Activated CD4-positive, alpha-beta T cell treated with anti-CD3 and anti-CD28 coated beads, Interleukin-2, amount 10 ng/mL, durations not matched to agents 7 days and 5 days (primary cell): ENCODE measurements at places on chromosomes 1 and 21.

DNA sequence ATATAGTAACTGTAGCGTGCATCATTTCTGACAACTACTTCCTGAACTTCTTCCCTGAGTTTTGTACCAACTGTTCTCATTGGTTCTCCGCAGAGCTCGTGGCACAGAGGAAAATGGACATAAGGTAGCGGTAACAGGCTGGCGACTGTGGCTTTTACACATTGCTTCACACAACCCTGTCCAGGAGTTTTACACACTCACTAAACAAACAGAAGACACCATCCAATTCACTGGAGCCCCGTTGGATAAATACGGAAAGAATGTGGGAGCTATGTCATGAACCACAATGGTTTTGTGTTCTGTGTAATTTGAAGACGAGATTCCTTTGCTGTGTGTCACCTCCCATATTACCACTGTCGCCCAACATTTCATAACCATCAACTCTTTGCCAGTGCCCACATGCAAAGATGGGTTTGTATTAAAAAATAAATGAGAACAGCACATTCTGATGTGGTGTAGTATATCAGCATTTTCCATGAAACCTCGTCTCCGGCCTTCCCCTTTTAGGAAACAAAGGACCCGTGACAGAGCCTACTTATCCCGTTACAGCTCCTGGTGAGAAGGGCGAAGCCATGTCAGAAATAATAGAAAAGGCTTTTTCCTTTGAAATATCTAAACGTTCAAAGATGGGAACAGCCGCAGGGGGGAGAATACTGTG lies 47.4 kb upstream of the ENAH start:
- H3K4me1 ChIP-seq: no peaks in the 10 kb centered on the region
- no peaks in the 10 kb centered on the region for H3K36me3 ChIP-seq
- DNase-seq: no peak

GRCh38 chr1:221234791-221235190 lies 355.5 kb downstream of the HLX start:
- no peak overlapping the region for H3K27ac ChIP-seq
- H3K27me3 ChIP-seq: no peaks in the 10 kb centered on the region
- H3K4me3 ChIP-seq: no peak overlapping the region

DNA sequence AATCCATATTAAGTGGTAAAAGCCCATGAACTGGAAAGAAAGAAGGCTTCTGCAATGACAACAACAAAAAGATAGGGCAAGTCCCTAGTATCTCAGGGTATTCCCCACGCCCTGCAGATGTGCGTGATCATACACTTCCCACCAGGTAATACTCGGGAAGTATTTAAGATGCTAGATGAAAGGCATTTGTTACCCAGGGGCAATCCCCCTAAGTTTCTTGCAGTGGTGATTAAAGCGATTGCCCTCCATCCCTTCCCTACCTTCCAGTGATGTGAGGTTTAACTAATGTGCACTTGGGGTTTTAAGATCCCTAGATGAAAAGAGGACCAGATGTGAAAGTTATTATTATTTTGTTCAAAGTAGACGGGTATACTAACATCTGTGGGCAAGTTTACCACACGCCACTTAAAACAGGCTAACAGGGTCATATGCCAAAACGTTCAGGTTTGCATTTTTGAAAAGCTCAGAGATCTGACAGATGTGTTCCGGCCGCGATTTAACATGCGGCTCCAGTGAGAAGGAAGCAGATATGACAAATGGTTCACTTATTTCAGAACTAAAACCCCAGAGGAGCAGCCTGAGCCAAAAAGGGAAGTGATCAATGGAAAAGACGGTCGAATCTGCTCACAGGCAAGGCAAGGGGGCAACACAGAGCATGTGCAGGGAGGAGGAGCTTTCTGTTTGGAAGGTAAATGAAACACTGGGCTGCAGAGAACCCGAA lies 17.4 kb downstream of the TIAM1 start:
- peak overlapping the region; percentile 87 for H3K27ac ChIP-seq
- peak; percentile 65 for DNase-seq
- peaks cover 28% of the 10 kb centered on the region for H3K36me3 ChIP-seq
- peaks cover 28% of the 10 kb centered on the region for H3K4me1 ChIP-seq
- H3K27me3 ChIP-seq: no peaks in the 10 kb centered on the region

DNA sequence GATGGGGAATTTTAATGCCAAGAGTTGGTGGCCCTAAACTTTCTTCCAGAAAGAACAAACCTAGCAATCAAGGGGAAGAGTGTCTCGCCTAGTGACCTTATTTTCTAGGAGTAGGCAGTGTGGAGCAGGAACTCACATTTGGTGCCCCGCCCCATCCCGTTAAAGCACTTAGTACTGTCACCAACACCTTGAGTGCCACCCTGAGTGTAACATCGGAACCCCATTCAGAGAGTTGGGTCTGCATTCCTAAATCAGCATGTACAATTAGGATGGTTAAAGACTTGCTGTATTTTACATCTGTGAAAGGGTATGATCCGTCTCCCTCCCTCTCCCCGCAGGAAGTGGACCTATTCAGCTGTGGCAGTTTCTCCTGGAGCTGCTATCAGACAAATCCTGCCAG lies 15.5 kb downstream of the ETS2 start:
- H3K27ac ChIP-seq: no peak overlapping the region
- no peaks in the 10 kb centered on the region for H3K27me3 ChIP-seq
- no peak for DNase-seq
- peaks cover 78% of the 10 kb centered on the region for H3K36me3 ChIP-seq
- peaks cover 2% of the 10 kb centered on the region for H3K4me1 ChIP-seq

GRCh38 chr1:66580081-66580480 lies 46.1 kb downstream of the SGIP1 start:
- no peak for DNase-seq
- no peak overlapping the region for H3K4me3 ChIP-seq
- H3K36me3 ChIP-seq: no peaks in the 10 kb centered on the region
- H3K27ac ChIP-seq: no peak overlapping the region
- no peaks in the 10 kb centered on the region for H3K4me1 ChIP-seq
- H3K27me3 ChIP-seq: peaks cover 21% of the 10 kb centered on the region

GRCh38 chr1:182460550-182460951 lies 10.6 kb downstream of the RGSL1 start:
- no peak for DNase-seq
- no peaks in the 10 kb centered on the region for H3K4me1 ChIP-seq
- no peak overlapping the region for H3K4me3 ChIP-seq
- peaks cover 33% of the 10 kb centered on the region for H3K27me3 ChIP-seq
- H3K36me3 ChIP-seq: no peaks in the 10 kb centered on the region

- no peak for DNase-seq
- no peak overlapping the region for H3K27ac ChIP-seq
- H3K4me3 ChIP-seq: no peak overlapping the region
- peaks cover 13% of the 10 kb centered on the region for H3K4me1 ChIP-seq
Measured at GRCh38 chr21:43845386-43845785, 19.6 kb upstream of the AGPAT3 start.

GRCh38 chr1:171680339-171680738 lies 27.9 kb upstream of the MYOC start:
- H3K4me1 ChIP-seq: no peaks in the 10 kb centered on the region
- no peaks in the 10 kb centered on the region for H3K36me3 ChIP-seq
- no peak for DNase-seq

- no peaks in the 10 kb centered on the region for H3K36me3 ChIP-seq
- no peak for DNase-seq
- H3K27me3 ChIP-seq: peaks cover 16% of the 10 kb centered on the region
- H3K4me3 ChIP-seq: no peak overlapping the region
- H3K4me1 ChIP-seq: no peaks in the 10 kb centered on the region
- no peak overlapping the region for H3K27ac ChIP-seq
Measured at GRCh38 chr1:225626698-225627097, 26.2 kb downstream of the ENAH start.

DNA sequence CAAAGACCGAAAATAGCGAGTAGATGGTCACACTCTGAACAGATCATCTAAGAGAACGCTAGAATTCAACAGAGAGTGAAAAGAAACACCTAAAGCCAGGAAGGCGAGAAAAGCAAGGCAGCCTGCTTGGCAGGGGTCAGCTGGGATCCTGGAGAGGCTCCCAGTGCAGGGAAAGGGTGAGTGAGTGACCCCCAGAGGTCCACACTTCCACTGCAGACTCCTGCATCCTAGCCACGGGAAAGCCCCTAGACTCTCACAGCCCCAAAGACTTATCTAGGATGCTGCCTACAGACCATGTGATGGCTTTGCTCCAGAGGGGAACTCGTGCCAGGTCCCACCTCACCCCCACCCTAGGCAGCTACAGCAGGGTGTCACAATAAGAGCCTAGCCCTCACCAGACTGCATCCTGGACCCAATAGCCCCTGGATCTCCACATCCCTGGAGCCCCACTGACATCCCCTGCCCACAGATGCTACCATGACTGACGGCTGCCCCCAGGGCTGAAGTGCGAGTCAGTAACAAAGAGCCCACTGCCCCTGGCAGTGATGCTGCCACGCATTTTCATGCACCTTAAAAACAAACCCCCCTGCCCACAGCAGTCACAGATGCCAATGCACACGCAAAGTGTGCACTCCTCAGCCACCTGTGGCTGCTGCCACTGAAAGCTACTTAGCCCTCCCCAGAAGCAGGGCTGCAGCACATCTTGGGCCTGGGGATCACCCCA lies 62.2 kb downstream of the PSMG1 start:
- H3K27ac ChIP-seq: no peak overlapping the region
- H3K4me3 ChIP-seq: no peak overlapping the region
- no peaks in the 10 kb centered on the region for H3K27me3 ChIP-seq
- peaks cover 8% of the 10 kb centered on the region for H3K4me1 ChIP-seq

GRCh38 chr1:231985296-231986023 lies 358.9 kb downstream of the DISC1 start:
- no peaks in the 10 kb centered on the region for H3K36me3 ChIP-seq
- peaks cover 2% of the 10 kb centered on the region for H3K4me1 ChIP-seq
- H3K4me3 ChIP-seq: no peak overlapping the region
- H3K27ac ChIP-seq: no peak overlapping the region
- no peak for DNase-seq

GRCh38 chr1:178371933-178372388 lies 124.8 kb downstream of the CLEC20A start:
- no peak overlapping the region for H3K4me3 ChIP-seq
- peaks cover 7% of the 10 kb centered on the region for H3K27me3 ChIP-seq
- H3K36me3 ChIP-seq: no peaks in the 10 kb centered on the region
- H3K4me1 ChIP-seq: no peaks in the 10 kb centered on the region
- no peak overlapping the region for H3K27ac ChIP-seq

DNA sequence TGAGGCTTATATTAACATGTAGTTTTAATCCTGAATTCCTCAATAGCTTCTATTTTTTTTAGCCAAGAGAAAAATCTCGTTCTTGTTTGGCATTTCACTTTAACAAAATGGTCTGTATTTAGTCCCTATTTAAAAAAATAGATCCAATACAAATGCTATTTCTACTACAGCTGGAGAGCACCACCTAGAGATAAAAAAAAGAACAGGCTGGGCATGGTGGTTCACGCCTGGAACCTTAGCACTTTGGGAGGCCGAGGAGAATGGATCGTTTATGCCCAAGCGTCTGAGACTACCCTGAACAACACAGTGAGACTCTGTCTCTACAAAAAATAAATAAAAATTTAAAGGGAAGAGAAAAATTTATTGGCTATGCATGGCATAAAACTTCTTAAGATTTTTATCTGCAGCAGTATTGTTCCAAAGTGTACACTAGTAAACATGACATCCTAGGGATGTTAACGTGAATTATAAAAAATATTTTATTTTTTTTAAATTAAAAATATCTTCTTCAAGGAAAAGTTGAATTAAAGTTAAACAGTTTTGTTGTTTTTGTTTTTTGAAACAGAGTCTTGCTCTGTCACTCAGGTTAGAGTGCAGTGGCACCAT lies 4.4 kb downstream of the ST7L start:
- DNase-seq: peak; percentile 29
- H3K4me3 ChIP-seq: no peak overlapping the region
- no peaks in the 10 kb centered on the region for H3K27me3 ChIP-seq
- H3K4me1 ChIP-seq: peaks cover 25% of the 10 kb centered on the region

DNA sequence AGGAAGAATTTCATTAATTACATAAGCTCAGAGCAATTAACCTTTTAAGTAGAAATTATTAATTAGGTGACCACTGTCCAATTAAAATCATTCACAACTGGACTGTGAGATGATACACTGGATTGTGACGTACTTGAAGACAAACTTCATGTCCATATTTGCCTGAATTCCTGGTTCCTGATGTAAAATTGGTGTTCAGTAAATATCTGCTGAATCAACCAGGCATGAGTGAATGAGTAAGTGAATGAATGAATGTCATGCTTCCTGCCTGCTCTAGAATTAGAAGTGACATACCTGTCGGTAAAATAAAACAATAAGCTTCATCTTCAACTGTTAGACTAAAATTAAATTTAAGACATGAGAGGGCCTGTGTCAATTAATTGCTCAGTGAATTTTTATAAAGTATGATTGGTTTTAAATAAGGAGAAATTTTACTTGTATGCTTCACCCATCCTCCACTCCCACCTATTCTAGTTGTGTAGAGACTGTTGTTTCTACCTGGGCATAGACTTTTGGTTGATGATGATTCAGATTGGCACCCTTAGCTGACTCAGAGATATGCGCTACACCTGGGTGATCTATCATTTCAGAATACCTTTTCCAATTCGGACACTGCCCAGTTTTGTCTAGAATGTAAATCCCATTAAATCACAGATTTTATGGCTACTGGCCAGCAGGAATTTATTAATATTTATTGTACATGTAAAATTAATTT lies 56.9 kb upstream of the PTGS2 start:
- H3K27me3 ChIP-seq: no peaks in the 10 kb centered on the region
- no peak for DNase-seq
- H3K4me1 ChIP-seq: peaks cover 11% of the 10 kb centered on the region
- H3K4me3 ChIP-seq: no peak overlapping the region
- no peaks in the 10 kb centered on the region for H3K36me3 ChIP-seq

DNA sequence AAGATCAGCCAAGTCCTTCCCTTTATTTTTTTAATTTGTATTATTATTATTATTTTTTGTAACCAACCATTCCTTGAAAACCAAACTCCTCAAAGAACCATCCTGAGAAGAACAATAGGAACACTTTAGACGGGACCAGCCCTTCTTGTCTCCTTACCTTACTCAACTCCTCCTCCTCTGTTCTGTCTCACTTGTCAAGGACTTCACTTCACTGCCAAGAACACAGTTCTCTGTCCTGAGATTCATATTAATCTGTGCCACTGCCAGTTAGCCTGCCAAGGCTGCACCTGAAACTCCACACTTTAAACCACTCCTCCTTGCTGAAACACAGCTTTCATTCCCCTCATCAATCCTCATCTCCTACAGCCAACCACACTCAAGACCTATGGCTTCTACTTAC lies 73.8 kb upstream of the ATP1A1 start:
- no peak overlapping the region for H3K4me3 ChIP-seq
- H3K36me3 ChIP-seq: peaks cover 4% of the 10 kb centered on the region
- H3K27ac ChIP-seq: no peak overlapping the region
- no peaks in the 10 kb centered on the region for H3K4me1 ChIP-seq
- H3K27me3 ChIP-seq: peaks cover 6% of the 10 kb centered on the region
- no peak for DNase-seq

GRCh38 chr1:6770751-6771440 lies 14.4 kb upstream of the CAMTA1 start:
- H3K4me3 ChIP-seq: no peak overlapping the region
- H3K4me1 ChIP-seq: peaks cover 3% of the 10 kb centered on the region
- H3K36me3 ChIP-seq: no peaks in the 10 kb centered on the region
- H3K27me3 ChIP-seq: peaks cover 10% of the 10 kb centered on the region
- no peak for DNase-seq

GRCh38 chr1:203281033-203281432 lies 24.3 kb upstream of the BTG2 start:
- peaks cover 57% of the 10 kb centered on the region for H3K4me1 ChIP-seq
- no peak overlapping the region for H3K27ac ChIP-seq
- H3K4me3 ChIP-seq: no peak overlapping the region
- H3K36me3 ChIP-seq: no peaks in the 10 kb centered on the region
- no peak for DNase-seq

- no peak overlapping the region for H3K4me3 ChIP-seq
- DNase-seq: no peak
- H3K27me3 ChIP-seq: no peaks in the 10 kb centered on the region
- no peaks in the 10 kb centered on the region for H3K36me3 ChIP-seq
- H3K27ac ChIP-seq: no peak overlapping the region
Measured at GRCh38 chr1:159882527-159882862, 17.5 kb downstream of the CFAP45 start.
